ENCODE measurements at places on chromosomes 5 and 9. TPM values are rescaled to one million over a fixed set of nuclear protein-coding genes. Genes with fewer than 3 reads are reported as not detected.

The ENC1 gene
- 8.4 TPM for polyA plus RNA-seq

The SHISAL2B gene
- polyA plus RNA-seq: 0.32 TPM

The TMEM252 gene
- polyA plus RNA-seq: not detected

The IFNW1 gene
- polyA plus RNA-seq: not detected

The PAPPA gene
- 0.34 TPM for polyA plus RNA-seq

The PTGS1 gene
- 1.6 TPM for polyA plus RNA-seq

The CA9 gene
- 0.50 TPM for polyA plus RNA-seq

The SLC6A7 gene
- polyA plus RNA-seq: 0.07 TPM

The ABCA1 gene
- polyA plus RNA-seq: 25.9 TPM

The TPM2 gene
- 475 TPM for polyA plus RNA-seq

The CDKN2AIPNL gene
- polyA plus RNA-seq: 42.1 TPM

The LURAP1L gene
- 6.8 TPM for polyA plus RNA-seq

The SPINK7 gene
- 33.6 TPM for polyA plus RNA-seq

The LCP2 gene
- polyA plus RNA-seq: 131 TPM

The NUDT12 gene
- 8.7 TPM for polyA plus RNA-seq

The TMEM232 gene
- polyA plus RNA-seq: 2.3 TPM

The CCNJL gene
- polyA plus RNA-seq: 2.7 TPM

The GARIN3 gene
- polyA plus RNA-seq: not detected

The WNT8A gene
- polyA plus RNA-seq: 0.09 TPM

The MACROH2A1 gene
- 206 TPM for polyA plus RNA-seq

The DOCK2 gene
- polyA plus RNA-seq: 34.6 TPM

The SLC36A1 gene
- 5.1 TPM for polyA plus RNA-seq

The PCDHAC1 gene
- 0.02 TPM for polyA plus RNA-seq

The GPX3 gene
- polyA plus RNA-seq: 412 TPM

The GPRIN1 gene
- 0.82 TPM for polyA plus RNA-seq

The SEMA5A gene
- polyA plus RNA-seq: 1.2 TPM

The SPOUT1 gene
- polyA plus RNA-seq: 48.5 TPM

The SPINK1 gene
- polyA plus RNA-seq: 7.3 TPM

The COL23A1 gene
- 2.6 TPM for polyA plus RNA-seq

The CMBL gene
- polyA plus RNA-seq: 8.1 TPM

The PCDHB16 gene
- polyA plus RNA-seq: 0.27 TPM

The TMC1 gene
- 0.59 TPM for polyA plus RNA-seq

The SPINK4 gene
- polyA plus RNA-seq: 2.1 TPM

The EDIL3 gene
- 2.9 TPM for polyA plus RNA-seq

The ABO gene
- polyA plus RNA-seq: 1.3 TPM

The SLC45A2 gene
- polyA plus RNA-seq: 0.05 TPM

The PCDHB7 gene
- 0.11 TPM for polyA plus RNA-seq

The IL13 gene
- polyA plus RNA-seq: 1.0 TPM

The C9orf152 gene
- polyA plus RNA-seq: 0.23 TPM

The PRDM9 gene
- 0.02 TPM for polyA plus RNA-seq

The INSL4 gene
- polyA plus RNA-seq: 0.18 TPM

All from thymus (tissue), 14 donors.